ENCODE measurements at places on chromosomes 2 and 18. TPM values are rescaled to one million over a fixed set of nuclear protein-coding genes. Genes with fewer than 3 reads are reported as not detected.

DNA sequence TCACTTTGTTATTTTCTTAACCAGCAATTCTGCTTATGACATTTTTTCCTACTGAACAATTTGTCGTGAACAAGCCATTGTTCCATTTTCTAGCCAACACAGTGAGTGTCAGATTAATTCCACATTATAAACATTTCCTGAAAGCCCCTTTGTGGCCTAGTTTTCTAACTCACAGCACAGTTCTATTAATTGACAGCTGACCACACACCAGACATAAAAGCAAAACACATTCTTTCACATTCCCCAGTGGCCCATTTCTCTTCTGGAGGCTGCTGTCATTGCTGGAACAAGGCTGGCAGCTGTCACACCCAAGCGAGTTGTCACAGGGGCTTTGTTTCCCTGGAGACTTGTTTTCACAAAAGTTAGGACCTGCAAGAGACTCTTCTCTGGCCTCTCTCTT lies 50.7 kb downstream of the RNF152 start:
- H3K27ac ChIP-seq = no peak overlapping the region
- no peaks in the 10 kb centered on the region for H3K27me3 ChIP-seq
- H3K4me1 ChIP-seq = no peaks in the 10 kb centered on the region

- H3K4me3 ChIP-seq = no peak overlapping the region
- peaks cover 11% of the 10 kb centered on the region for H3K4me1 ChIP-seq
- DNase-seq = peak; percentile 90
- H3K27ac ChIP-seq = peak overlapping the region; percentile 31
Observed at GRCh38 chr18:77635451-77635850, 385.8 kb downstream of the GALR1 start.

GRCh38 chr2:143645921-143646645 lies 516.9 kb downstream of the ARHGAP15 start:
- H3K27ac ChIP-seq = no peak overlapping the region
- no peaks in the 10 kb centered on the region for H3K4me1 ChIP-seq
- H3K27me3 ChIP-seq = no peaks in the 10 kb centered on the region
- H3K36me3 ChIP-seq = no peaks in the 10 kb centered on the region
- DNase-seq = no peak
- H3K4me3 ChIP-seq = no peak overlapping the region

DNA sequence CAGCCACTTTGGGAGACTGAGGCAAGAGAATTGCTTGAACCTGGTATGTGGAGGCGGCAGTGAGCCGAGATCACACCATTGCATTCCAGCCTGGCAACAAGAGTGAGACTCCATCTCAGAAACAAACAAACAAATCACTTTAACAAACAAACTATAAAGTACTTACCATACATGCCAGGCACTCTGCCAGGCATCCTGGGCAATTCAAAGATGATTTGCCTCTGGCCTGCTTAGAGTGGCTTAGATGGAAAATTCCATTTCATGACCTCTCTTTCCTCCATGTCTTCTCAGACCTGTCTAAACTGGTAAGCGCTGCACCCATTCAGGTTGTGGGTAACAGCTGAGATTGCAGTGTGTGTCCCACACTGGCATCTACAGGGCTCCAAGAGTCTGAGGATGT lies 273.2 kb downstream of the BCL2 start:
- H3K4me3 ChIP-seq = no peak overlapping the region
- H3K27ac ChIP-seq = no peak overlapping the region
- no peaks in the 10 kb centered on the region for H3K36me3 ChIP-seq
- no peaks in the 10 kb centered on the region for H3K4me1 ChIP-seq
- peak; percentile 70 for DNase-seq
- no peaks in the 10 kb centered on the region for H3K27me3 ChIP-seq

GRCh38 chr2:111673526-111673925 lies 210.5 kb downstream of the ANAPC1 start:
- H3K27ac ChIP-seq = no peak overlapping the region
- H3K4me3 ChIP-seq = no peak overlapping the region
- DNase-seq = no peak
- no peaks in the 10 kb centered on the region for H3K27me3 ChIP-seq
- H3K4me1 ChIP-seq = peaks cover 21% of the 10 kb centered on the region

GRCh38 chr18:10591896-10592295 lies 66.1 kb downstream of the NAPG start:
- DNase-seq = peak; percentile 42
- H3K27ac ChIP-seq = no peak overlapping the region
- no peaks in the 10 kb centered on the region for H3K4me1 ChIP-seq
- no peak overlapping the region for H3K4me3 ChIP-seq

GRCh38 chr18:57223144-57223870 lies 76.4 kb downstream of the BOD1L2 start:
- H3K27me3 ChIP-seq = peaks cover 26% of the 10 kb centered on the region
- H3K27ac ChIP-seq = no peak overlapping the region
- no peak for DNase-seq
- no peaks in the 10 kb centered on the region for H3K4me1 ChIP-seq

DNA sequence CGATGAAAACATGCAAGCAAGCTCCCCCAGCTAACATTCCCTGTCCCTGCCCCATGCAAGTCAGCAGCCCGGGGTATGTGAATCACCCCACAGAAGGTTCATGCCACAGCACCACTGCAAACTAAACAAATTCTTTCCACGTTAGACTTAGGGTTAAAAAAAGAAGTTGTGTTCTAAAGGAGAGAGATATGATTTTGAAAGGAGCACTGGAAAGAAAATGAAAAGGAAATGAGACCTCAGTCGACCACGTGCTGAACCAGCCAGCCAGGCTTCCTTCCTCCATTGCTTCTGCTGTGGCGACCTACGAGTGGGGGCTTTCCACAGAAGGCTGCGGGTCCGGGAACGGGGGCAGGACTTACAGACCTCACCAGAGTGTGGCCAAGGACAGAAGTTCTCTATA lies 52.0 kb downstream of the ARL4C start:
- no peak overlapping the region for H3K4me3 ChIP-seq
- H3K4me1 ChIP-seq = peaks cover 20% of the 10 kb centered on the region
- DNase-seq = no peak
- H3K36me3 ChIP-seq = no peaks in the 10 kb centered on the region
- no peaks in the 10 kb centered on the region for H3K27me3 ChIP-seq

GRCh38 chr2:59413751-59414570 lies 1139.5 kb downstream of the BCL11A start:
- H3K4me1 ChIP-seq = no peaks in the 10 kb centered on the region
- H3K27me3 ChIP-seq = no peaks in the 10 kb centered on the region
- H3K4me3 ChIP-seq = no peak overlapping the region
- H3K27ac ChIP-seq = no peak overlapping the region
- no peaks in the 10 kb centered on the region for H3K36me3 ChIP-seq

DNA sequence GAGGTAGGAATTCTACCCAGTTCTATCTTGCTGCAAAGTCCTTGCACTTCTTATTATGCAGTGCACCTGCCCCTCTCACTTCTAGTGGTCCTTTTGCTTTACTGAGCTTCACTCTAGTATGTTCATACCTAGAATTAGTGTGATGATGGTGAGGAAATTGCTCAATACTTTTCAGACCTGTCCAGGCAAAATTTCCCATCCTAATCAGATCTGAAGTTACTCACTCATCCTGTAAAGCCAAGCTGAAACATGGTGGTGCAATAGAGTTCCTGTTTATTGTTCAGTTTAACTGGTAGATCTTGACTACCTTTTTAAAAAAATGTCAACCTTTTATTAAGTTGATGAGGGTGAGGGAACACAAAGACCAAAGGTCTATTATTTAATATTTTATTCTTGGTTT lies 12.6 kb upstream of the FIGN start:
- no peaks in the 10 kb centered on the region for H3K36me3 ChIP-seq
- H3K4me3 ChIP-seq = no peak overlapping the region
- H3K27me3 ChIP-seq = no peaks in the 10 kb centered on the region

DNA sequence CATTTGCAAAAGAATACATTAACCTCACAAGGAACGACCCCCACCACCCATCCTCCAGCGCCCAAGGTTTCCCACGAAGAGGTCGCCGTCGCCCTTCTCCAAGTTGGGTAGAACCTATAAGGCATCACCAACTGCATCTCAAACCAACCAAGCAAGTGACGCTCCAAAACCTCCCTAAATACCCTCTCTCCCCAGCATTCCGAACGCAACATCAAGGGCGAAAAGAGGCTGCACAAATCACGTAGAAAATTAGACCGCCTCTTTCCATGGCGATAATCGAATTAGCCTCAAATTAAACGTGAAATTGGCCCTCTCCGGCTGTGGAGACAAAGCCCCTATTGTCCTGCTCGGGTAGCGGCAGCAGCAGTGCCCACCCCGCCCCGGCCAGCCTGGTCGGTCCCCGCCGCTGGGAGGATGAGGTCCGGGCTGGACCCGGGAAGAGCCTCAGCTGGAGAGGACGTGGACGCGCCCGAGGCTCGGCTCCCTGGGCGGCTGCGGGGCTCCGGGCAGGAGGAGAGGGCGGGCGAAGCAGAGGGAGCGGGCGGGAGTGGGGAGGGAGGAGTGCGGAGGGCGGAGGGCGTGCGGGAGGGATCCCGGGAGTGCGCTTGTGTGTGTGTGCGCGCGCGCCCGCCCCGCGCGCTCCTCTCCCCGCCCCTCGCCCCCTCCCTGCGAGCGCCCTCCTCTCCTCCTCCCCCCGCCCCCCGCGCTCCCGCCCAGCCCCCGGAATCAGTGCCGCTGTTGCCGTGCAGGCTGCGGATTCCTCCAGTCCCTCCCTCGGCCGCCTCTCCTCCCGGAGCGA lies at the start of gene SPTBN1:
TSS of gene SPTBN1 (plus strand) at position 765 of the 799 bp plus-strand sequence. CDS start 70,092 bp downstream, outside the sequence.
- H3K4me3 ChIP-seq = peak within 1 kb of the TSS; percentile 92
- no peaks in the 10 kb centered on the region for H3K36me3 ChIP-seq

DNA sequence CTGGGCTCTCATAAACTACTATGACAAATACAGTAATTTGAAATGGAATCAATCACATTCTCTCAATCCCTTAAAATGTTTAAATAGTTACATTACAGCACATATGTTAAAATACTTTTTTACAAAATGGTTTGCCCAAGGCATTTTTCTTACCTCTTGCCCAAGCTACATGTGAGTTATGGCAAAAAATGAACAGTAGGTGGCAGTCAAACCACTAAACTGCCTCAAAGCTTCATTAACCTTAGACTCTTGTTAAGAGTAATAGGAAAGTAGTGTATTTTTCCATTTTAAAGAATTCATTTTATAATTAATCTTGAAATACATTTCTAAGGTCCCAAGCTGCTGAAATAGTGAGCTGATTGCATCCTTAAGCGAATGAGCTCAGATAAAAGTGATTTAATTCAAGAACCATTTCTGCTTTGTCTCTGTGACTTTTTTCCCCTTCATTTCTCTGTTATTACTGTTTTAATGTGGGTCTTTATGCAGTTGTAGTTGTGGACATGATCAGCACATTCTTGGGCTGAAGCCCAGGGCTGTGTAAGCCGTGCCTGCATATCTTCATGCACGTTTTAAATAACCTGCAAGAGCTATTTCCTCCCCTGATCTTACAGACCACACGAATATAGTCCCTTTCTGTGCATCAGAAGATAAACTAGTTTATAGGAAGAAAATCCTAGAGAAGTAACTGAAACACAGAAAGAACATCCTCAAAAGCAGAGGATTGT lies 311.8 kb downstream of the LNPK start:
- H3K27ac ChIP-seq = no peak overlapping the region
- H3K36me3 ChIP-seq = no peaks in the 10 kb centered on the region
- no peaks in the 10 kb centered on the region for H3K4me1 ChIP-seq
- H3K4me3 ChIP-seq = no peak overlapping the region
- no peak for DNase-seq

DNA sequence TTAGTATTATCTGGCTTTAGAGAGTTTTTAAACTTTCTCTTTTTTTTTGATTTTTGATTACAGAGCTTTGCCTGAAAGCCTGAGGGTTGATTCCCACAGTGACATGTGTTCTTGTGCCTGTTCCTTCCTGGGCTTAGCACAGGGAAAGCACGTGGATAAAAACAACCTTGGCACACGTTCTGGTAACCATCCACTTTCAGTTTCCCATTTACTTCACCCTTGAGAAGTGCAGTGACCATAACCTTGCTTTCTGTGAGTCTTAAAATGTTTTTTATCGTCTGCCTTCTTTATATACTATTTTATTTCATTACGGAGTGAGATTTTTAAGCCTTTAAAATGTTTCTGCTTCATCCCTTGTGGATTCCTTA lies 11.5 kb downstream of the CD226 start:
- H3K4me1 ChIP-seq = no peaks in the 10 kb centered on the region
- no peaks in the 10 kb centered on the region for H3K27me3 ChIP-seq
- DNase-seq = no peak

GRCh38 chr2:56681659-56682396 lies 498.0 kb downstream of the CCDC85A start:
- no peaks in the 10 kb centered on the region for H3K4me1 ChIP-seq
- H3K27me3 ChIP-seq = no peaks in the 10 kb centered on the region
- H3K36me3 ChIP-seq = no peaks in the 10 kb centered on the region
- no peak overlapping the region for H3K4me3 ChIP-seq
- H3K27ac ChIP-seq = no peak overlapping the region

- H3K36me3 ChIP-seq = no peaks in the 10 kb centered on the region
- H3K4me1 ChIP-seq = no peaks in the 10 kb centered on the region
- H3K4me3 ChIP-seq = no peak overlapping the region
- H3K27me3 ChIP-seq = no peaks in the 10 kb centered on the region
- H3K27ac ChIP-seq = no peak overlapping the region
Observed at GRCh38 chr18:75023473-75023872, 185.5 kb downstream of the PTGR3 start.

DNA sequence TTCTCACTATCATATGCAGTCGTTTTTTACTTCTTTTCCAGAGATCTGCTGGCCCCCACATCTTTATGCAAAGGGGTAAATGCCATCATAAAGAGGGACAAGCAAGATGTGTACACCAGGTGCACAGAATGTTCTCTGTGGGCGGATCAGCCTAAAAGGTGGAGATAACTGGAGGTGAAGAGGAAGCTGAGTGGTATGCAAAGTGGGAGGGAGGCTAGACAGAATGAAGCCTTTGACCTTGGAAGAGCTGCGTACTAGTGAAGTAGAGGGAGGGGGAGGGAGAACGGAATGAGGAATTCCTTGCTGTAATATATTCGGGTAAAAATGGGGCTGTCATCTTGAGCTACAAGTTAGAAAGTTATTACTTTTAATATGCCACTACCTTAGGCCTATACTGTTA lies 287.5 kb upstream of the VRK2 start:
- H3K27ac ChIP-seq = no peak overlapping the region
- no peak for DNase-seq
- H3K4me1 ChIP-seq = peaks cover 16% of the 10 kb centered on the region
- no peak overlapping the region for H3K4me3 ChIP-seq

GRCh38 chr2:238216651-238217184 lies 13.2 kb upstream of the ILKAP start:
- H3K4me3 ChIP-seq = no peak overlapping the region
- no peaks in the 10 kb centered on the region for H3K36me3 ChIP-seq
- no peak for DNase-seq
- no peaks in the 10 kb centered on the region for H3K27me3 ChIP-seq
- H3K4me1 ChIP-seq = no peaks in the 10 kb centered on the region

DNA sequence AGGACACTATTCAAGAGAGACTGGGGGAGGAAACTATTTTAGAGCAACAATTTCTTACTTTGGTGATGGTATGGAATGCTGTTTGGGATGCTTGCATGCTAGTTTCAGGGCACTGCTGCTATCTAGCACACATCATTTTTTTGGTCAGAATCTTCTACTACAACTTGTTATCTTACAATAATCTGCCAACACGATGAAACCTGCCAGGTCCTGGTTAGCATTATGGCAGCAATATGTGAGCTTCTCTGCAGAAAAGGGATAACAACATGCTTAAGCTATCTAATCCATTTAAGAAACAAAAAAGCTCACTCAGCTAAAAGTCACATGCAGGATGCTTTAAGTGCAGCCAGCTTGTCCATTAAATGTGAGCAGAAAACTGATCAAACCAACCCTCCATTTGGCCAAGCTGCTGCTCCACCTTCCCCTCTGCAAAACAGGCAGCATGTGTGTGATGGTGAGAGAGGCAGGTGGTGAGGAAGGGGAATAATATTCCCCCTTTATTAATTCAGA lies 30.1 kb downstream of the GAREM2 start:
- H3K36me3 ChIP-seq = peaks cover 99% of the 10 kb centered on the region
- no peak for DNase-seq
- H3K4me1 ChIP-seq = no peaks in the 10 kb centered on the region
- H3K4me3 ChIP-seq = no peak overlapping the region

POLE4 gene
- total RNA-seq = 22.1 TPM

SLC39A6 gene
- 31.5 TPM for total RNA-seq

CDH19 gene
- 37.8 TPM for total RNA-seq

RUFY4 gene
- not detected for total RNA-seq

CENPA gene
- total RNA-seq = not detected

FSHR gene
- not detected for total RNA-seq
